CD4-positive, alpha-beta T cell treated with Interferon alpha-2 for 1 hour (primary cell): ENCODE measurements at places on chromosomes 2 and 18.

DNA sequence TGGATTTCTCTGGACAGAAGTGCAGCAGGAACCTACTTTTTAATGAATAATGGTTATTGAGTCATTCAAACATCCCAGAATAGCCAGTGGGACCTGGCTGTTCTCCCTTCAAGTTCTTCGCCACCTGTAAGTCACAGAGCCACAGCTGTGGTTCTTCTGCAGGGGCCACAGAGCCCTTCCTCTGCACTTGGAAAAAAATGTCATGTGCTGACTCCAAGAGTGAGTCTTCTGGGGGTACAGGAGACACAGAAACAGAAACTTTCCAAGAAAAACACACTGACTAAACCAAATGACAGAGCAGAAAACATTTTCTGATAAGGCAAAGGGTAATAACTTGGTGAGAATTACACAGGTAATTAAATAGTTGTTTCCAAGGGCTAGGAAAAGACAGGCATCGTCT, 68.7 kb upstream of the FN1 start:
- DNase-seq = no peak

DNA sequence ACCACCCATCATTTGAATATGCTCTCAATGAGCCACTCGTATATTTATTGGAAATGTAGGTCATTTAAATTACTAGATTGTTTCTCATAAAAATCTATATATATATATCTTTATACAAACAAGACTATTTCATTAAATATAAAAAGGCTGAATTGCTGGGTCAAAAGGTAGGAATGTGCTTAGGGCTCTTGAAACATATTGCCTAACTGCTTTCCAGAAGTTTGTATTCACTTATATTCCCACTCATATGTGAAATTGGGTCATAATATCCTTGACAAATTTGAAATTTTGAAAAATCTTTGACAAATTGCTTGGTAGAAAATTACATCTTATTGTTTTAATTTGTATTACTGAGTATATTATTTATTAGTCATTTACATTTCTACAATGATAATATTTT, 999.8 kb upstream of the CDH2 start:
- DNase-seq = no peak

- no peak for DNase-seq
These were observed 13.1 kb downstream of the GPR45 start for GRCh38 chr2:105254531-105255210.

GRCh38 chr18:74856434-74856833, 258.8 kb downstream of the ZNF407 start:
- no peak for DNase-seq

DNA sequence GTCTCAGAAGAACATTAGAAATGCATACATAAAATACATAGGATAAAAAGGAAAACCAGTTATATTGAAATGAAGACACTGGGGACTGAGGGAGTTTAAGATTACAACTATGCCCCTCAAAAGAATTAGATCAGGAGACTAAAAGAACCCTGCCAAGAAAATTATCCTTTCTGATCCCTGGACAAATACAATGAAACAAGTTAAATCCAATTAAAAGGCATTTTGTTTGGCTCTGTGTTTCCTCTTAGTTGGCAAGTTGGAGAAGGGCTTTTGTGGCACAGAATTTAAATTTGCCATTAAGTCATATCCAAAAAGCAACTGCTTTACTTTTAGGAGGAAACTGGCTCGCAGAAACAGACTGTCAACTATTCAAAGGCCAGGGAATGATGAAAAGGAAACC, 99.1 kb upstream of the CD302 start:
- no peak for DNase-seq

DNA sequence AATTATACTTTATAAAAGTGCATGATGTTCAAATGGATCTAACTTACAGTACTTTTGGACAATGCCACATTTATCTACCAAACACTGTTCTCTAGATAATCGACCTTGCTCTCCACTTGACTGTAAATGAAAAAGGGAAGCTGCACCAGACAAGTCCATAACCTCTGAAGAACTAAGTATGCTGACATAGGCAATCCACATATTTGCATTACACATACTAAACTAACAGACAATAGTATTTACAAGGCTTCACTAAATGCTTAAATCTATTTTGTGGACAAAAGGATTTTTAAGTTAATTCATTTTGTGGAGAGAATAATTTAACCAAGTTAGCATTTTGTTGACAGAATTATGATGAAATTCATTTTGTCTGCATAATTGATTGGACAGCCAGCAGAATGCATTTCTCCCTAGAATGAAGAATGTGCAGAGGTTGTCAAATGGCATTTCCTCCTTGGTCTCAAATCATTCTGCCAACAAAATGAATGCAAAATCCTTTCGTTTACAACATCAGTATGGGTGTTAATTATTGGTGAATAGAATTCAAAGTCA, 520.9 kb downstream of the CPS1 start:
- DNase-seq = no peak

DNA sequence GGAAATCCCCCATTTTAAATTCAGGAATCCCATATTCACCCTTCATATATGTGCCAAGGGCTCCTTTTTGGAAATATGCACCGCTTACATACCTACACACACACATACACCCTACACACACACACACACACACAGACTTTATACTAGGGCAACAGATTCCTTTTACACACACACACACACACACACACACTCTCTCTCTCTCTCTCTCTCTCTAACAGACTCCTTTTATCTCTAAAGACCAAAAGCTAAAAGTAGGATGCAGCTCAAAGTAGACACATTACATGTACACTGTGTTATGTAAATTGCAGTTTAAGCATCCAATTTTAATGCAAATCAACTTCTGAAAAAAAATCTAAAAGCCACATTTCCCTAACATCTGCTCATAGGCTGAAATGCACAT, 130.9 kb upstream of the CAPN13 start:
- DNase-seq = no peak

DNA sequence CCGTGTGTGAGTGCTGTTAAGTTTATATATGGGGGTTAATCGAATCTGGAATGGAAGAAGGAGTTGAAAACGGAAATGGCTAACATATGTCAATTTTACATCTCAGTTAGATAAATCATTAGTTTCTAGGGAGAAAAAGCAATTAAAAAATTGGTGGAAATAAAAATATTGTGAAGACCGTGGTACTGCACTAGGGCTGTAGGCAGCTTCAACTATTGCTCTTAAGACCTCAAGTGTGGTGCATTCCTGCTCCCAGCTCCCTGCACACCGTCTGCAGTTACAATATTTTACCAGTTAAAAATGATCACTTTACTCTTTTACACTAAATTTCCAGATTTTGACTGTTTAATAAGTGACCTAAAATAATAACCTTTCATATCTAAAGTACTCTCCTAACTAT, 977.3 kb upstream of the POU3F3 start:
- DNase-seq = no peak

- DNase-seq = no peak
These were observed 41.8 kb downstream of the CYRIA start for GRCh38 chr2:16623564-16624435.

- DNase-seq = no peak
These were observed 195.7 kb upstream of the SESTD1 start for GRCh38 chr2:179460181-179460929.

GRCh38 chr2:57296795-57297517, 749.6 kb upstream of the VRK2 start:
- no peak for DNase-seq

GRCh38 chr2:114421781-114422180, 20.7 kb upstream of the DPP10 start:
- DNase-seq = no peak

DNA sequence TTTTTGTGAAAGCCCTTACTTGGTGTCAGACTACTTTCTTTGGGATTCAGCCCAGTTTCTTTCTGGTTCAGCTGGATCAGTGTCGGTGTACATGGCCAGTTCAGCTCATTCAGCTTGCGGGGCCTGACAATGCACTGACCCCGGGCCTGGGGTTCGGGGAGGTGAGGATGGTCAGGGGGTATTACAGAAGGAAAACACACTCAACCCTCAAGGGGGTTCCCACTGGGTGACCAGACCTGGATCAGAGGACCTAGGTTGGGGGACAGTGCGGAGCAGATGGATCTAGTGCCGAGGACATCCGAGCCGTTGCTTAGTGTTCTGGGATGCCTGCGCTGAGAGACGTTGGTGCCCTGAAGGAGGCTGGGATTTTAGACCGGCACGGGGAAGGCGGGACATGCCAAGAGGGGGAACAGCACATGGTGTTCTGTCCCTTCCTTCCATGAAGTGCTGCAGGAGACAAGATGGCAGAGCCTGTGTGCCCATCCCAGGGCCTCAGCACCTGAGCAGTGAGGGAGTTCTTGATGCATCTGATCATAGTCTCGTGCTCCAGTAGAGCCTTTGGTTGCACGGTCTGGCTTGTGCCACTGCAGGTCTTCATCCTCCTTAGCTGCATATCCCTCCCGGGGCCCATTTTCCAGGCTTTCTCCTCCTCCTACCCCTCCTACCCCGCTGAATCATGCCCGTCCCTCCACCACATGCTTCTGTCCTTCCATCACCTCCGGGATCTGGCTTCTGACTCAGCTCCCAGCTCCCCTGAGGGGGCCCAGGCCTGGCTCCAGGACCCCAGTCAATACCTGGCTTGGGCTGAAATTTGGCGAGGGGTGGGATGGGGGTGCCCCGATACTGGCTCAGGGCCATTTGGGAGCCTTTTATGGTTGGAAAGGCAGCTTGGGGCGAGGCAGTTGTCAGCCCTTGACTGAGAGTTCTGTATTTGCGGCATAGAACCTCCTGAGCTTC, 18.0 kb downstream of the SPEG start:
- DNase-seq = no peak

DNA sequence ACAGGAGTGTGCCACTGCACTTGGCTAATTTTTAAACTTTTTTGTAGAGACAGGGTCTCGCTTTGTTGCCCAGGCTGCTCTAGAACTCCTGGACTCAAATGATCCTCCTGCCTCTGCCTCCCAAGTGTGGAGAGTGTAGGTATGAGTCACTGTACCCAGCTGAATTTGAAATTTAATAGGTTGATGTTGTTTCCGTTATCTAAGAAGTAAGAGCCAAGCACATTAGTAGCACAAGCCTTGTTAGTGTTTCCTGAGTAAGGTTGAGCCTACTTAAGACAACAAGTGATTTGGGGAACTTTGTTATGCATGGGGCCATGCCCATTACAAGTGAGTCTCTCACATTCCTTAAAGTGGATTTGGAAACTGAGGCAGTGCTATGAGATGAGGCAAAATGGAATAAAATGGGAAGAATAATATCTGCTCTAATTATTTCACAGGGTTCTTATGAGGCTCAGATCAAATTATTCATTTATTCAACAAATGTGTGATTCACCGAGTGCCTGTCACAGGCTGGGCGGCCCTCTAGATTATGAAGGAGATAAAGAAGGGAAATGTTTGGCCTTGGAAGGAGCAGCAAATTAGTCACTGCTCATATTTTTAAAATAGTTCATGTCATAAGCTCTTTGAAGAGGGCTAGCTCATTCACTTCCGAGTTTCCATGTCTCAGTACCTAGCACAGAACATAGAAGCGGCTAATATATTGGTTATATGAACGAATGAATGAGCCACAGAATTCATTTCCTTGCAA, 217.2 kb downstream of the LDLRAD4 start:
- no peak for DNase-seq

DNA sequence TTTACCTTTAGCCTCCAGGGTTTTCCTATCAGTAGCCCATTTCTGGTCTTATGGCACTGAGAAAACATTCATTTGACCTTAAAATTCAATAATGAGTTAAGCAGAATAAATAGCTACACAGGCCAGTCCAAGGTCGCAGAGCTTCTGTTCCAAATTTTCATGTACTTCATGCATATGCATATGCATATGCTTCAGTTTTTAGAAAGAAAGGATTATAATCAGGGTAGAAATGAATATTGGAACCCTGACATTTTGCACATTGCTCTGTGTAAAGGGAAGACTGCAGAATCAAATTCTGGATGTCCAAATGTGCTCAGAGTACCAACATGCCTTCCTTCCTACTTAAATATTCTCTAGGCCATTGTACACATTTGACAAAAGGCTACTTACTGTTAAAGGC, 104.9 kb downstream of the DPP4 start:
- DNase-seq = no peak

- DNase-seq = no peak
These were observed 16.9 kb downstream of the C2orf74 start for GRCh38 chr2:61178603-61179545.

DNA sequence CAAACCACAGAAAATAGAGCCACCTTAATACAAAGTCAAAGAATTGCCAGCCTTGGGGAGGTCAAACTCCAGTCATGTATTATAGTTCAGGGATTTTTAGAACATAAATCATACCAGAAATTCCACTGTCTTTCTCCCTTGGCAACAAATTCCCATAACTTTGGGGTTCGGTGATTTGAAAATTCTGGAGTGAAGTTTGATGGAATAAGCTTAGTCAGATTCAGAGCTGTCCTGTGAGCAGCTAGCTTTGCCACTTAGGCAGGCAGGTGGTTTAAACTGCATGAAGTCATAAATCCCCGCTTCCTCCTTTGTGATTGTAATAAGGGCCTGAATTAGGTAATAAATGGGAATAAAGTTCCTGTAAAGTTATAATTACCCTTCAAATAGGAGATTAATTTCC, 457.0 kb upstream of the HNMT start:
- DNase-seq = no peak

DNA sequence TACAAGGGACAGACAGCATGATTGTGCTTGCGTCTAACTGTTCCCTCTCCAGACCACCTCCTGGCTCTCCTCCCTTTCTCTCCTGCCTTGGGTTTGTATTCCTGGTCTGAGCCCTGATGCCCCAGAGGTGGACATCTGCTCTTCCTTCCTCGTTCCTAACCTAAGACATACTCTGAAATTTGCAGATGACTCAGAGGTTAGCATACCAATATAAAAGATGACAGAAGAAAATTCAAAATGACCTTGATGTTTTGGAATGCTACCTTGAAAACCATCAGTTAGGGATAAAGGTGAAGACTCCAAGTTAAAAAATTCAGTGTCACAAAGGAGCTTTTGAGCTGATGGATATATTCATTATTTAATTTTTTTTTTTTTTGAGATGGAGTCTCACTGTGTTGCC, 12.9 kb downstream of the SMYD1 start:
- no peak for DNase-seq
